Activated naive CD4-positive, alpha-beta T cell (primary cell): ENCODE measurements at places on chromosomes 1 and 21.

- DNase-seq, result no peak
Measured at GRCh38 chr1:184634296-184634695, 120.4 kb downstream of the EDEM3 start.

DNA sequence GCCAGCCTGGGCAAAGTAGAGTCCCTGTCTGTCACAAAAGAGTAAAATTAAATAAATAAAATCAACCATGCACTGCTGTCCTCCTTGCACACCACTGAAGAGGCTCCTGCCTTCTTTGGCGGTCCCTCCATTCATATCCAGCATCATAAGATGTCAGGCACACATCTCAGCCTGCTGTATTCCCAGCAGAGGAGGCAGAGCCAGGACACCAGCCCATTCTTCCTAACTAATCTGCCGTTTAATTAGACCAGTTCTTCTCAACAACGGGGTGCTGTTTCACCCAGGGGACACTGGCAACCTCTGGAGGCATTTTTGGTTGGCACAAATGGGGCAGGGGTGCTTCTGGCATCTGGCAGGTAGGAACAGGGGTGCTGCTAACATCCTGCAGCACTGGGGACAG is 119.7 kb downstream of the ETS2 start:
- DNase-seq, result no peak

DNA sequence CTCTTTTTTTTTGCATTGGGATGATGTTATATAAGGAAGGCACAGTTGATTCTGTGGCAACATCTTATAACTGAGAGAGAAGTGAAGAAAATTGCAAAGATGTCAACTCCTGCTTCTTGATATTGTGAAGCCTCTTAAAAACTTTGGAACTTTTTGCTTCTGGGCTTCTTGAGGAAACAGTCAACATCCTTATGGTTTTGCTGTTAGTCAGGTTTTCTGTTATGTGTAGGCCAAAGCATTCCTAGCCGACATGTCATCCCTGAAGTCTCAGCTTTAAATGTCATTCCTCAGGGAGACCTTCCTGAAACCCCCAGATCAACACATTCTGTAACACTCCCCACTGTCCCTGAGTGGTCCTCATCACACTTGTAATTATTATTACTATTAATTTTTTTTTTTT is 12.6 kb downstream of the FALEC start:
- no peak for DNase-seq

GRCh38 chr1:26359981-26360806 is 6.3 kb upstream of the CRYBG2 start:
- no peak for DNase-seq

DNA sequence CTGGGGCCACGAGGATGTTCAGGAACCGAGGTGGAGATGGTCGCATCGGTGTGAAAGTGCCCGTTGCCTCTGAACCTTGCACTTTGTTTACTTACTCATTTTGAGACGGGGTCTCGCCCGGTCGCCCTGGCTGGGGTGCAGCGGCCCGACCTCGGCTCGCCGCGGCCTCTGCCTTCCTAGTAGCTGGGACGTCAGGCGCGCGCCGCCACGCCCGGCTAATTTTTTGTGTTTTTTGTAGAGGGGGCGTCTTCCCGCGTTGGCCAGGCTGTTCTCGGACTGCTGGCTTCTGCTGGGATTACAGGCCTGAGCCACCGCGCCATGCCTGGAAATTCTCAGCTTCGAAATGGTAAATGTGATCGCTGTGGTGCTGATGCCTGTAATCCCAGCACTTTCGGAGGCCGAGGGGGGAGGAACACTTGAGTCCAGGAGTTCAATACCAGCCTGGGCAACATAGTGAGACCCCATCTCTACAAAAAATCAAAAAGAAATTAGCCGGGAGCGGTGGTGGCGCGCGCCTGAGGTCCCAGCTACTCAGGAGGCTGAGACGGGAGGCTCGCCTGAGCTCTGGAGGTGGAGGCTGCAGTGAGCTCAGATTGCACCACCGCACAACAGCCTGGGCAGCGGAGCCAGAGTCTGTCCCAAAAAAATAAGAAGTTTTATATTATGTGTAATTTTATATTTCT is 684 bp upstream of the MRPL20 start:
- DNase-seq, result no peak

DNA sequence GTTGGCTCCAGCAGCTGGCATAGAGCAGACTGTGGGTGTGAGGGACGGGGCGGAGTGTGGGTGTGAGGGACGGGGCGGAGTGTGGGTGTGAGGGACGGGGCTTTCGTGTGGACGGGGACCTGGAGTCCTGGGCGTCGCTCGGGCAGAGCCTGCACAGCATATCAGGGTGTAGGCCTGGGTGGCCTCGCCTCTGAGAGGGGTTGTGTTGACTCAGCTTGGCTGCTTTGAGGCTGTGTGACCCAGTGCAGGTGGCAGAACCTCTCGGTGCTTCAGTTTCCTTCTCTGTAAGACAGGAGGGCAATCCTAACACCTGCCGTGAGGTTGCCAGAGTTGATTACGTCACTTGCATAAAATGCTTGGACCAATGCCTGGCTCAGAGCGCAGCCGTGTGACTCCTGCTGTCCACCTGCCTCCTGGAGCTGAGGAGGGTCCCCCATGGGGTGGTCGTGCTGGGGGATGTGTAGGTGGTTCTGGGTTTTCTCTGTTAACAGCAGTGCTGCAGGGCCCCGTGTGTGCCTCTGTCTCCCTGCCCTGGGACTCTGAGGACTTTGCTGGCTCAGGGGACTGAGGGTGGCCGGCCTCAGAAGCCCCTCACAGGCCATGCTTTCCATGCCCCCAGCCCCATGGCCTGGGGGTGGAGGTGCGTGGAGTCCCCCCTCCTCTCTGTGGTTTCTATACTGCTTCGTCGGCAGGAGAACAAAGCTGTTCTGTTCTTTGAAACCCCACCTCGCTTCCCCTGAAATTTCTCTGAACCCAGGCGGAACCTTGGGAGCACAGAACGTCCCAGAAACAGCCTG is 15.4 kb downstream of the PDXK start:
- no peak for DNase-seq
